Kasumi-1 (cell line): ENCODE measurements at places on chromosomes 7 and 10.
A peak's percentile ranks its signal among the peaks of the same experiment; 100 is the strongest.

GRCh38 chr10:22372917-22373316, 27.6 kb downstream of the SPAG6 start:
- no peak for DNase-seq

GRCh38 chr7:130207033-130207432, 627 bp upstream of the SSMEM1 start:
- peak; percentile 10 for DNase-seq

GRCh38 chr10:224571-224970, 89.3 kb downstream of the ZMYND11 start:
- no peak for DNase-seq

- DNase-seq: no peak
Measured at GRCh38 chr7:102287981-102288278, 1.3 kb downstream of the SH2B2 start.
